ENCODE measurements at places on chromosomes 13 and 19. TPM values are rescaled to one million over a fixed set of nuclear protein-coding genes. Genes with fewer than 3 reads are reported as not detected.
A peak's percentile ranks its signal among the peaks of the same experiment; 100 is the strongest.

Gene LRP3
- total RNA-seq: 33.7 TPM

Gene KIR3DL1
- not detected for total RNA-seq

Gene IRS2
- 17.0 TPM for total RNA-seq

Gene SRRM5
- 0.25 TPM for total RNA-seq

Gene SPTBN4
- total RNA-seq: 3.4 TPM

Gene CCNA1
- total RNA-seq: 4.0 TPM

Gene KLF1
- total RNA-seq: 0.59 TPM

Gene B3GNT8
- total RNA-seq: 0.86 TPM

Gene ZNF112
- total RNA-seq: 2.8 TPM

Gene ZNF583
- total RNA-seq: 2.6 TPM

Gene NEK5
- total RNA-seq: 0.27 TPM

Gene TMIGD2
- 0.38 TPM for total RNA-seq

- no peak overlapping the region for H3K4me3 ChIP-seq
- no peak overlapping the region for H3K27ac ChIP-seq
- H3K4me1 ChIP-seq: no peaks in the 10 kb centered on the region
- H3K27me3 ChIP-seq: no peaks in the 10 kb centered on the region
- H3K36me3 ChIP-seq: no peaks in the 10 kb centered on the region
Observed at GRCh38 chr19:30857388-30857787, 485.2 kb downstream of the ZNF536 start.

GRCh38 chr13:61180234-61180633 is 235.4 kb downstream of the PCDH20 start:
- DNase-seq: no peak
- no peak overlapping the region for H3K4me3 ChIP-seq
- peaks cover 4% of the 10 kb centered on the region for H3K4me1 ChIP-seq
- no peaks in the 10 kb centered on the region for H3K27me3 ChIP-seq
- H3K36me3 ChIP-seq: no peaks in the 10 kb centered on the region
- peak overlapping the region; percentile 2 for H3K27ac ChIP-seq

DNA sequence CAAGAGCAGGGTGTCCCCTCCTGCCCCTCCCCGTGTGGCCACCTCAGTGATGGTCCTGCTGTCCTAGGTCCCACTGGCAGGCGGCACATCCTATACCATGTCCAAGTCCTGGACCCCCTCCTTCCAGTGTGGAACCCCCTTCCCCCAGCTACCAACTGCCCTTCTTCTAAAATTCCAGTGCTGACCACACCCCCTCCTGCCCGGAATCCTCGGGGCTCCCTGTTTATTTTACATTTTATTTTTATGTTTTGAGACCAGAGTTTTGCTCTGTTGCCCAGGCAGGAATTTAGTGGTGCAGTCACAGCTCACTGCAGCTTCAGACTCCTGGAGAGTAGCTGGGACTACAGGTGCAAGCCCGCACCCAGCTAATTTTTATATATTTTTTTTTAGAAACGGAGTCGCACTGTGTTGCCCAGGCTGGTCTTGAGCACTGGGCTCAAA is 945 bp upstream of the CPAMD8 start:
- peaks cover 9% of the 10 kb centered on the region for H3K4me1 ChIP-seq
- H3K27me3 ChIP-seq: peaks cover 5% of the 10 kb centered on the region
- no peak for DNase-seq
- no peaks in the 10 kb centered on the region for H3K36me3 ChIP-seq
- H3K4me3 ChIP-seq: peak overlapping the region; percentile 83

- H3K36me3 ChIP-seq: no peaks in the 10 kb centered on the region
- peaks cover 11% of the 10 kb centered on the region for H3K27me3 ChIP-seq
- H3K4me3 ChIP-seq: no peak overlapping the region
Observed at GRCh38 chr19:39193803-39194202, 3.0 kb upstream of the NCCRP1 start.

DNA sequence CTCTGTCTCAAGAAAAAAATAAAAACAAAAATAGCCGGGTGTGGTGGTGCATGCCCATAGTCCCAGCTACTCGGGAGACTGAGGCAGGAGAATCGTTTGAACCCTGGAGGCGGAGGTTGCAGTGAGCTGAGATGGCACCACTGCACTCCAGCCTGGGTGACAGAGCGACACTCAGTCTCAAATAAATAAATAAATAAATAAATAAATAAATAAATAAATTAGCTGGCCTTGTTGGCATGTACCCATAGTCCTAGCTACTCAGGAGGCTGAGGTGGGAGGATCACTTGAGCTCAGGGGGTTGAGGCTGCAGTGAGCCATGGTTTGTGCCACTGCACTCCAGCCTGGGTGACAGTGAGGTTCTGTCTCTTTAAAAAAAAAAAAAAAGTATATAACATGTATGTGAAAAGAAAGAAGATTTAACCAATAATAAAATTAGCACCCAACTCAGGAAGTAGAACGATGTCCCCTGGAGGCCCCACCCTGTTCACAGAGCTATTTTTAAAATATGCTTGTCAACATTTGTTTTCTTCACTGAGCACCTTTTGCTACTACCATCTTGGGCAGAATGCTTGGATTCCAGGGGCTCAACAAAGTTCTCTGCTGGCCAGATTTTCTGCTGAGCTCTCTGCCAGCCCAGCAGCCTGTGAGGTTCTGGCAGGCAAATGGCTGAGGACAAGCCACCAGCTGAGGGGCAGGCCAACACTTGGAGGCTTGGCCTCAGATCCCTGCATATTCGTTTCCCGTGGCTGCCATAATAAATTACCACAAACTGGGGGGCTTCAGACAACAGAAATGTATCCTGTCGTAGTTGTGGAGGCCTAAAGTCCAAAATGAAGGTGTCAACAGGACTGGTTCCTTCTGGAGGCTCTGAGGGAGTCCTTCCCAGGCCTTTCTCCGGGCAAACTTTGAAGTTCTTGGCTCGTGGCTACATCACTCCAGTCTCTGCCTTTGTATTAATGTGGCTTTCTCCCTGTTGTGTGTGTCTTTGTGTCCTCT is 5.2 kb downstream of the SLC25A42 start:
- H3K27ac ChIP-seq: no peak overlapping the region
- peaks cover 7% of the 10 kb centered on the region for H3K4me1 ChIP-seq
- no peak for DNase-seq
- H3K36me3 ChIP-seq: no peaks in the 10 kb centered on the region

DNA sequence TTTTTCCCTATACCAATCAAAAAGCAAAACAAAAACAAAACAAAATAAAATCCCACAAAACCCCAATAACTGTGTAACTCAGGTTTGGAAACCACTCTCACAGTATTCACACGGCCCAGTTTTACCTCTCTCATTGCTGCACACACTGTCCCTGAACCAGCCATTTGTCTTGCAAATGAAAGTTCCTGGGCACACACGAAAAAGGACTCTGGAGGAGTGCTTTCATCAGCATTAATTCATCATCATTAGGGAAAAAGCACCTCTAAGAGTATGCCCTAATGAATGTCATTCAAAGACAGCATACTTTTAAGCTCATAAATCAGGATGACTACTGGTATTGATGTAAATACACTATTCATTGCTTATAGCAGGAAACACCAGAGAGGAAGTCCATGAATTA is 306.3 kb downstream of the DNAJC15 start:
- H3K27ac ChIP-seq: no peak overlapping the region
- H3K4me3 ChIP-seq: no peak overlapping the region
- H3K27me3 ChIP-seq: no peaks in the 10 kb centered on the region
- no peaks in the 10 kb centered on the region for H3K36me3 ChIP-seq
- DNase-seq: no peak

- no peak overlapping the region for H3K4me3 ChIP-seq
- no peak for DNase-seq
- H3K27me3 ChIP-seq: no peaks in the 10 kb centered on the region
- no peaks in the 10 kb centered on the region for H3K4me1 ChIP-seq
Observed at GRCh38 chr19:18898607-18899408, 2.9 kb upstream of the CERS1 start.

DNA sequence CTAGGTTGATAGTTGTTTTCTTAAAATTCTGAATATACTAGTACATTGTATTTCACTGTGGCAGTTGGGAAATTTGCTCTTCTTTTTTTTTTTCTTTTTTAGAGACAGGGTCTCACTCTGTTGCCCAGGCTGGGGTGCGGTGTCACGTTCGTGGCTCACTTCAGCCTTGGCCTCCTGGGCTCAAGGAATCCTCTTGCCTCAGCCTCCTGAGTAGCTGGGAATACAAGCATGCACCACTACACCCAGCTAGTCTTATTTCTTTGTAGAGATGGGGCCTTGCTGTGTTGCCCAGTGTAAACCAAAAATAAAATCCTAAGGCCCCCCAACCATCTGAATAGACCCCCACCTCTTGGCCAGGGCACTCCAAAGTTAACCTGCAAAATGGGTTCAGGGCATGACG is 79.3 kb downstream of the FNDC3A start:
- no peak for DNase-seq
- no peak overlapping the region for H3K4me3 ChIP-seq
- H3K4me1 ChIP-seq: no peaks in the 10 kb centered on the region
- H3K27ac ChIP-seq: no peak overlapping the region
- H3K36me3 ChIP-seq: no peaks in the 10 kb centered on the region

- 0 out of 2 replicates have a peak, but pooled peaks cover 2% of the 10 kb centered on the region for H3K4me1 ChIP-seq
- H3K27me3 ChIP-seq: no peaks in the 10 kb centered on the region
- DNase-seq: no peak
- H3K36me3 ChIP-seq: no peaks in the 10 kb centered on the region
Observed at GRCh38 chr13:97339019-97339987, 94.7 kb upstream of the RAP2A start.

- DNase-seq: no peak
- no peaks in the 10 kb centered on the region for H3K27me3 ChIP-seq
- no peaks in the 10 kb centered on the region for H3K4me1 ChIP-seq
Observed at GRCh38 chr13:108225440-108225839, 7.2 kb downstream of the ABHD13 start.

DNA sequence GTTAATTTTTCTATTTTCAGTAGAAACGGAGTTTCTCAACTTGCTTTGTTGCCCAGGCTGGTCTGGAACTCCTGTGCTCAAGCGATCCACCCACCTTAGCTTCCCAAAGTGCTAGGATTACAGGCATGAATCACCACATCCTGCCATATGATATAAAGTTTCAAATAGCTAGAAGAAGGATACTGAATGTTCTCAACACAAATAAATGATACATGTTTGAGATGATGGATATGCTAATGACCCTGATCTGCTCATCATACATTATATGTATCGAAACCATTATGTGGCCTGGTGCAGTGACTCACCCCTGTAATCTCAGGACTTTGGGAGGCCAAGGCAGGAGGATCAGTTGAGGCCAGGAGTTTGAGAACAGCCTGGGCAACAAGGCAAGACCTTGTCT is 11.5 kb downstream of the CIB3 start:
- no peaks in the 10 kb centered on the region for H3K36me3 ChIP-seq
- no peak overlapping the region for H3K27ac ChIP-seq
- no peaks in the 10 kb centered on the region for H3K4me1 ChIP-seq
- H3K27me3 ChIP-seq: no peaks in the 10 kb centered on the region
- no peak overlapping the region for H3K4me3 ChIP-seq
- no peak for DNase-seq

DNA sequence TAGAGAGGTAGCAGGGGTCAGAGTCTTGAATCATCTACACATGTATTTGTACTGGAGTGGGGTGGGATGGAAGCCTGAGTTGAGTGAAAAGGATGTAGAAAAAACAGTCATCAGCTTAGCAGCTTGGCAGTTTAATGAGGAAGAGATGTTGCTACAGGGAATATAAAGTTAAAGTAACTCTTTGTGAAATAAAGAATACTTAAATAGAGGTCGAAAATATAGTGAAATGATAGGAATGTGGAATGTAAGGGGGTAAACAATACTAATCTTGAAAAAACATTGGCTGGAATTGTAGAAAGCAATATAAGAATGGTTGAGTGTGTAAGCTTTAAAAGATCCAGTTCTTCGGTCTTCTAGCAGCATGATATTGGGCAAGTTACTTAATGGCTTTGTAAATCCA is 22.7 kb downstream of the NUP58 start:
- H3K4me3 ChIP-seq: no peak overlapping the region
- no peaks in the 10 kb centered on the region for H3K27me3 ChIP-seq
- no peaks in the 10 kb centered on the region for H3K4me1 ChIP-seq
- H3K36me3 ChIP-seq: peaks cover 79% of the 10 kb centered on the region
- no peak overlapping the region for H3K27ac ChIP-seq

DNA sequence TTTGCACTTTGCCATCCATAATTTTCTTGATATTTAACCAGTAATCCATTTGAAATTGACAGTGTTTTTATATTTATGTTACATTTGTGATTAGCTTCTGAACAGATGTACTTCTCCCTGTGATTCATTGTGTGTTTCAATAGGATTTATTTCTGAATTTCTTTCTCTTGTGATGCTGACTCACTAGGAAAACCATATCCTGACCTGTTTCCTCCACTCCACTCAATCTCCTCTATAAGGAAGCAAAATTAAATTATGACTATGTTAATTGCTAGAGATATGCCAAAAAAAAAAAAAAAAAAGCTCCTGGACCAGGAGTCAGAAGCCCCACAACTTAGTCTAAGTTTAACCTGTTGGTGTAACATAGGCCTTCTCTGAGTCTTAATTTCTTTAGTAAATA is 614.6 kb upstream of the SPRY2 start:
- DNase-seq: no peak
- no peak overlapping the region for H3K27ac ChIP-seq
- no peaks in the 10 kb centered on the region for H3K4me1 ChIP-seq

All from H1 (cell line).